ENCODE measurements at places on chromosomes 16 and 17. TPM values are rescaled to one million over a fixed set of nuclear protein-coding genes. Genes with fewer than 3 reads are reported as not detected.
A peak's percentile ranks its signal among the peaks of the same experiment; 100 is the strongest.

- DNase-seq: no peak
Measured at GRCh38 chr16:77190190-77190477, 856 bp upstream of the MON1B start.

- no peak for DNase-seq
Measured at GRCh38 chr17:12242345-12242954, 221.8 kb downstream of the MAP2K4 start.

GRCh38 chr17:51860954-51861561, 297.5 kb downstream of the CA10 start:
- DNase-seq: peak; percentile 19

The PLK1 gene
- 21.2 TPM for polyA plus RNA-seq

GRCh38 chr16:55471448-55472097, 7.4 kb upstream of the MMP2 start:
- DNase-seq: peak; percentile 68

The CCL23 gene
- polyA plus RNA-seq: not detected

DNA sequence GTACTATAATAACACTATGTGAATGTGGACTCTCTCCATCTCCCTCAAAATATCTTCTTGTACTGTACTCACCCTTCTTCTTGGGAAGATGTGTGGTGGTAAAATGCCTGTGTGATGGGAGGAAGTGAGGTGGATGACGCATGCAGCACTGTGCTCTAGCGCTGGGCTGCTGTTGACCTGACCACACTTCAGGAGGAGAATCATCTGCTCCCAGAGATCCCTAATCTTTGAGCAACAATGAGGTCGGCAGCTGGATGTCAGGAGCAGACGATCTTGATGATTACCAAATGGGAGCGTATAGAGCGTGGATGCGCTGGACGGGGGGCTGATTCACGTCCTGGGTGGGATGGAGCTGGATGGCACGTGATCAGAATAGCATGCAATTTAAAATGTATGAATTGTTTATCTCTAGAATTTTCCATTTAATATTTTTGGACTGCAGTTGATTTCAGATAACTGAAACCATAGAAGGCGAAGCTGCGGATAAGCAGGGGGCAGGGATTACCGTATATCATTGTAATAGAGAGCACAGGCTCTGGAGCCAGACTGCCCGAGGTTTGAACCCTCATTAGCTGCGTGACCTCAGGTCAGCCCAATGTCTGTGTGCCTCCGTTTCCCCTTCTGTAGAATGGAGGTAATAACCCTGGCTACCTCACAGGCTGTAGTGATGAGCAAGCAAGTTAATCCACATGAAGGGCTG, 23.7 kb upstream of the CYLD start:
- no peak for DNase-seq

DNA sequence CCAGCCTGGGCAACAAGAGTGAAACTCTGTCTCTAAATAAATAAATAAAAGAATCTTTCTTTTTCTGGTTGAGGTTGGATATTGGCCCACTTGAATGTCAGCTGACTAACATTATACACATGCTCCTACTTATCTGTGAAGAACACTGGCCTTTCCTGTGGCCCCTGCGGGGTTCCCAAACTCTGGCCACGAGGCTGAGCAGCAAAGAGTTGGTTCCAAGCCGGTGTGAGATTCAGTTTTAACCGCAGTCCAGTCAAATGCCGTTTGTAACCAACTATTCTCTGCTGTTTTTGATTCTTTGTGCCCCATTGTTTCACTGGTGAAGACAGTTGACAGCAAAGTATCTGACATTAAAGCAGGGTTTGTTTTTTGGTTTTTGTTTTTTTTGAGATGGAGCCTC, 11.2 kb downstream of the ETV4 start:
- no peak for DNase-seq
